IMR-90 (cell line): ENCODE measurements at places on chromosomes 2 and 18.

DNA sequence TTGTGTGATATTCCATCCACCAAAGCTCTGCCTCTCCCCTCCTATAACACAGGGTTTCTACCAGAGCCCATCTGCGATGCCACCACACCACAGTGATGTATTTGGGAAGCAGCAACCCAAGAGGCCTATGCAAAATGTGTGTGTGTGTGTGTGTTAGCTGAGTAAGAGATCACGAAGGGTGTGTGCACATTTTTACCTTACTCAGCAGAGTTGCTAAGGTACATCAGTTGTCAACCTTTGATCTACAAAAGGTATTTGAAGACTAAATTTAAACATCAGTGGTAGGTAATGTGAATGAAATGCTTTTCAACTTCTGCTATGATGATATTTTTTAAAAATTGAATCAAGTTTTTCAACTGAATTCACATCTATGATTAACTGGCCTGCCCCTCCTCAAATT lies 227.6 kb downstream of the FBXO15 start:
- DNase-seq = no peak
- peaks cover 5% of the 10 kb centered on the region for H3K4me1 ChIP-seq
- H3K4me3 ChIP-seq = no peak overlapping the region

- H3K4me1 ChIP-seq = peaks cover 9% of the 10 kb centered on the region
- H3K36me3 ChIP-seq = peaks cover 9% of the 10 kb centered on the region
- H3K4me3 ChIP-seq = no peak overlapping the region
Measured at GRCh38 chr2:159262904-159263303, 23.6 kb downstream of the WDSUB1 start.

DNA sequence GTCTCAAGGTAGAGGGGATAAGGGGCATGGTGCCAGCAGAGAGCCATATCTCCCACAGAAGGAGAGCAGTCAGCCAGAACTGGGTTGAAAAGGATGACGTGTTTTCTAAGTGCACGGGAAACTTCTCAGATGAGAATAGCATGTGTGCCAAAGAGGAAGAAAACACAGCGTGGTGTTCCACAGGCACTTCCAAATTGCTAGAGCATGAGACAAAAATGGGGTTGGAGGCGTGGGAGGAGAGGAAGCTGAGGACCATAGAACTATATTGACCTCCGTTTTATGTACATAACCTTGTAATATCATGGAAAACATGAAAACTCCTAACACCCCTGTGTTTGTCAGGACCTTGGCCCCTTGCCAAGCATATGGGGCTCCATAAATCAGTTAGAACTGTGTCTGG lies 682.7 kb upstream of the RAB6C start:
- no peaks in the 10 kb centered on the region for H3K36me3 ChIP-seq
- no peak overlapping the region for H3K4me3 ChIP-seq
- H3K27ac ChIP-seq = no peak overlapping the region
- H3K4me1 ChIP-seq = no peaks in the 10 kb centered on the region
- no peaks in the 10 kb centered on the region for H3K27me3 ChIP-seq

GRCh38 chr2:68637047-68637446 lies 6.3 kb upstream of the PROKR1 start:
- H3K36me3 ChIP-seq = no peaks in the 10 kb centered on the region
- no peak overlapping the region for H3K27ac ChIP-seq
- DNase-seq = no peak
- H3K4me1 ChIP-seq = no peaks in the 10 kb centered on the region

- no peak overlapping the region for H3K4me3 ChIP-seq
- H3K4me1 ChIP-seq = no peaks in the 10 kb centered on the region
- peaks cover 96% of the 10 kb centered on the region for H3K27me3 ChIP-seq
- DNase-seq = no peak
- H3K27ac ChIP-seq = no peak overlapping the region
- H3K36me3 ChIP-seq = no peaks in the 10 kb centered on the region
Measured at GRCh38 chr2:176159663-176160250, 2.6 kb downstream of the HOXD3 start.

DNA sequence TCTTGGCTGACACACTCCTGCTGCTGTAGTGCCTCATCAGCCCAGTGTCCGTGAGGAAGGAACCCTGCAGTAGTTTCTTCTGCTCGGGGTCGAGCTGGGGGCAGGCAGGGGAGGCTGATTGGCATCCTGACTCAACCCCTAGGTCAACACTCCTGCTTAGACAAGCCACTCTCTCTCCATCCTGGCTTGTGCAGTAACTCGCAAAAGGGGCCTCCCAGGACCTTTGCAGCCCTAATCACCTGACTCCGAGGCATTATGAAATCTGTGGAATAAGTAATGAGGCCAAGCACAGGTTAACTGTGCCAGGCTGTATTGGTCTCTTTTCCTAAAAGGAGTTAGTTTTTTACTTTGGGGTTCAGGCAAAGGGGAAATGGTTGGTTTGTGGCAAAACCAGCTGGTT lies 92.4 kb upstream of the ACAA2 start:
- no peaks in the 10 kb centered on the region for H3K4me1 ChIP-seq
- peaks cover 2% of the 10 kb centered on the region; the same call in 1 of the 2 replicates for H3K27me3 ChIP-seq
- DNase-seq = no peak
- H3K27ac ChIP-seq = no peak overlapping the region
- H3K4me3 ChIP-seq = no peak overlapping the region
- no peaks in the 10 kb centered on the region for H3K36me3 ChIP-seq

- H3K27ac ChIP-seq = no peak overlapping the region
- H3K4me1 ChIP-seq = peaks cover 4% of the 10 kb centered on the region; the same call in 1 of the 2 replicates
- H3K4me3 ChIP-seq = no peak overlapping the region
- no peaks in the 10 kb centered on the region for H3K36me3 ChIP-seq
Measured at GRCh38 chr18:37297106-37297505, 268.5 kb downstream of the CELF4 start.

DNA sequence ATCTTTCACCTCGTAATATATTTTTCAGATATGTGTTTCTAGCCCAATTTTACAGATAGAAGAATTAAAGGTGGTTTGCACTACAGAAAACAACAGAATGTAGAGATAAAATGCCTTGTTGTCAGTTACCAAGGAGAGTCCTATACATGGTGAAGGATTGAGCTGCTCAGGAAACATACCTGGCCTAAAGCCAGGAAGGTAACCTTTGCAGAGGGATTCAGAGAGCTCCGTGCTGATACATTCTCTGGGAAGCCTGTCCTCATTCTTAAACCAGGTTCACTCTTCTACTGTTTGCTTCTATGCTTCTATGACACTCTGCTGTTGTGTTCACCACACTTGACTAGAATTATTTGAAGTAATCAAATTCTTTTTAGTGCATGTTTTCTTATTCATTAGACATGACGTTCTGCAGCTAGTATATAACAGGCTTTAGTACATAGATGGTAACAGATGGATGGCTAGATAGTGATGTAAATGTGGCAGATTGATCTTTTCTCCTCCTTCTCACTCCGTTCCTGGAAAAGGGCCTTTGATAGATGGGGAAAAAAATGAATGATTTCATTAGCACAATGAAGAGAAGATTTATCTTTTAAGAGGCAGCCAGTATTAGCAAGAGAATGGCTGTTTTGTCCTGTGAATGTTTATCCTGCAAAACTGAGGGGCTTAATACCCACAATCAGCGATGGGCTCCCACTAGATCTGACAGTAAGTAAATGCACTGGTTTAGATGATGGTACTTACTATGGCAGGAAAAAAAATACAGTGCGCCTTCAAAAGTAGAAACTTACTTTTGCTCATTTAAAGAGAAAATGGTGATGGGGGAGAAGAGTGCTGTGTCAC lies 589.6 kb upstream of the FAM98A start:
- H3K27me3 ChIP-seq = no peaks in the 10 kb centered on the region
- no peaks in the 10 kb centered on the region for H3K36me3 ChIP-seq
- no peak overlapping the region for H3K4me3 ChIP-seq
- H3K4me1 ChIP-seq = no peaks in the 10 kb centered on the region
- H3K27ac ChIP-seq = no peak overlapping the region
